ENCODE measurements at places on chromosomes 3 and 15. TPM values are rescaled to one million over a fixed set of nuclear protein-coding genes. Genes with fewer than 3 reads are reported as not detected.

The TEX55 gene
- not detected for total RNA-seq

The CCR9 gene
- total RNA-seq, result not detected

The NUP210 gene
- total RNA-seq, result 2.2 TPM

GRCh38 chr3:167929968-167930367 lies 165.8 kb downstream of the GOLIM4 start:
- no peak overlapping the region for H3K27ac ChIP-seq
- no peak overlapping the region for H3K4me3 ChIP-seq
- no peaks in the 10 kb centered on the region for H3K27me3 ChIP-seq

- H3K4me3 ChIP-seq, result no peak overlapping the region
- H3K36me3 ChIP-seq, result no peaks in the 10 kb centered on the region
- H3K27ac ChIP-seq, result no peak overlapping the region
- no peaks in the 10 kb centered on the region for H3K4me1 ChIP-seq
- DNase-seq, result no peak
- H3K27me3 ChIP-seq, result no peaks in the 10 kb centered on the region
These were observed 46.6 kb downstream of the ZDHHC19 start for GRCh38 chr3:196164576-196164975.

- DNase-seq, result no peak
- H3K4me1 ChIP-seq, result peaks cover 33% of the 10 kb centered on the region
- H3K27me3 ChIP-seq, result no peaks in the 10 kb centered on the region
- no peak overlapping the region for H3K27ac ChIP-seq
These were observed 1.4 kb upstream of the RAB5A start for GRCh38 chr3:19945534-19945933.

GRCh38 chr3:16251316-16252085 lies 13.2 kb downstream of the DPH3 start:
- DNase-seq, result no peak
- no peak overlapping the region for H3K27ac ChIP-seq
- no peaks in the 10 kb centered on the region for H3K4me1 ChIP-seq
- no peaks in the 10 kb centered on the region for H3K27me3 ChIP-seq
- H3K4me3 ChIP-seq, result no peak overlapping the region

DNA sequence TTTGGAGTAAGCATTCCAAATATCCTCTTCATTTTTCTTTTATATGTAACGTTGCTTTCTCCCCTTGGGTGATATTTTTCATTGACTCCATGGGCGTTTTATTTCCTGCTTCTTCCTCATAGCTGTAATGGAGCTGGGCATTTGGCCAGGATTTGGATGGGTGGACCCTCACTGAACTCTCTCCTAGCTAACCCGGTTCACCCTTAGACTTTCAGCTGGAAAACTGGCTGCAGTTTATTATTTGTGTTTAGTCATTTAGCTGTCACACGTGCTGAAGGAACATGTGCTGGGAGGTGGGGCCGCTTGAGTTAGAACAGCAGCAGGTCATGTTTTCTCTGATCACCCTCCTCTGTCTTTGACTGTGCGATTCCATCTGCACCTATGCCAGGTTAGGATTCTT lies 407.6 kb downstream of the ZIC1 start:
- no peaks in the 10 kb centered on the region for H3K27me3 ChIP-seq
- DNase-seq, result peak; percentile 67
- no peak overlapping the region for H3K4me3 ChIP-seq
- H3K36me3 ChIP-seq, result no peaks in the 10 kb centered on the region
- H3K27ac ChIP-seq, result no peak overlapping the region
- peaks cover 3% of the 10 kb centered on the region for H3K4me1 ChIP-seq

Measured in tibial nerve (tissue), 4 donors.